ENCODE measurements at places on chromosomes 7 and 10.

GRCh38 chr10:16828701-16829175 lies 11.5 kb upstream of the RSU1 start:
- DNase-seq: no peak

GRCh38 chr10:74827045-74827441 lies 643 bp downstream of the KAT6B start:
- DNase-seq: no peak

GRCh38 chr7:65254061-65254460 lies 119.6 kb upstream of the ZNF92 start:
- no peak for DNase-seq

- DNase-seq: no peak
These were observed 153.4 kb upstream of the KLF14 start for GRCh38 chr7:130887182-130887956.

Measured in activated naive CD4-positive, alpha-beta T cell (primary cell).